ENCODE measurements at places on chromosomes 7 and 10.

GRCh38 chr10:10527861-10528562 is 489.7 kb upstream of the CELF2 start:
- DNase-seq, result no peak

GRCh38 chr10:131998845-131999681 is 17.3 kb upstream of the BNIP3 start:
- DNase-seq, result no peak

DNA sequence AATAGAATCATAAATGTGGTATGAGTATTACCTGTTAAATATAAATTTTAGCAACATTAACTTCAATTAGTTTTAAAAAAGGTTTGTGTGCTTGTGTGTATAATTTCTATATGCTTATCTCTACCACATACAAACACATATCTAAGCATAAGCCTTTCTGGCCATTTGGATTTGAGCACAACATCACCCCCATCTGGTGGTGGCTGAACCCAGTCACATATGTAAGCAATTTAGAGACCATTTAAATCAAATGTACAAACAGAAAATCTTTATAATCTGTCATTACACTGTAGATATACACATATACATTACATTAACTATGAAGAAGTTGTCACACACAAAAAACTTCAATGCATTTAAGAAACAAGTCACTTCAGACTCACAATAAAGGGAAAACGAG is 31.7 kb downstream of the GPR22 start:
- DNase-seq, result peak; percentile 39

GRCh38 chr7:52498366-52498765 is 537.1 kb upstream of the POM121L12 start:
- DNase-seq, result no peak

- no peak for DNase-seq
Measured at GRCh38 chr10:124912101-124912886, 29.6 kb upstream of the ZRANB1 start.

GRCh38 chr10:59582780-59583179 is 126.9 kb downstream of the SLC16A9 start:
- peak; percentile 18 for DNase-seq

- DNase-seq, result peak; percentile 47
Measured at GRCh38 chr10:97196223-97197029, 10.7 kb upstream of the SLIT1 start.

DNA sequence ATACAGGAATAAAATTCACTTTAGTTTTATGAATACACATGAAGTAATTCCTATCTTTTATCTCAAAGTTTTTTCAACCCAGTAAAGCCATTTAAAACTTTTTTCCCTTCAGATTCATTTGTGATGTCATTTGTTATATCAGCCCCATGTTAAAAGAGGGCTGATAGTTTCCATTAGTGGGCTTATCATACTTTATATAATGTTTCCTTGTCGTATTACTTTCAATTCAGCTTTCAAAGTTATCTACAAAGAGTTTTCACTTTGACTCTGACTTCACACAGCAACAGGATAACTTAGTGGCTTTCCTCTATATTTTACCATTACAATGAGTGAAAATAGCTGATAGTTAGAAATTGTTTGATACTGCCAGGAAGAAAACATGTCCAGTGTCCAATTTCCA is 484.8 kb downstream of the SUGCT start:
- DNase-seq, result no peak

DNA sequence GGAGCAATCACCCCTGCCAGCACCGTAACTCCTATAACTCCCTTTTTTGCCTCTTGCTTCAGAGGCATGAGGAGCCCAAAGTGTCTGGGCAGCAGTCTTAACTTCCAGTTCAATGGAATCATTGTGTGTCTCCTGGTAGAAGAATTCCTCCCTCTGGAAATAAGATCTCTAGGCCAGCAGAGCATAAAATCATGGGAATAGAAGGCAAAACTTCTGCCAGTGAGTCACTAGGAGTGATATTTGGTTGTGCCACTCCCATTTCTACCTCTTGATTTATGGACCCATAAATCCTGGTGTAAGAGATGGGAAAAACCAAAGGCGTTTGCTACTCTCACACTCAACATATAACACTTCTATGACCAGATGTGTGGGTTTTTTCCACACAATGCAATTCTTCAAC is 104.9 kb upstream of the FAM180A start:
- DNase-seq, result peak; percentile 56

DNA sequence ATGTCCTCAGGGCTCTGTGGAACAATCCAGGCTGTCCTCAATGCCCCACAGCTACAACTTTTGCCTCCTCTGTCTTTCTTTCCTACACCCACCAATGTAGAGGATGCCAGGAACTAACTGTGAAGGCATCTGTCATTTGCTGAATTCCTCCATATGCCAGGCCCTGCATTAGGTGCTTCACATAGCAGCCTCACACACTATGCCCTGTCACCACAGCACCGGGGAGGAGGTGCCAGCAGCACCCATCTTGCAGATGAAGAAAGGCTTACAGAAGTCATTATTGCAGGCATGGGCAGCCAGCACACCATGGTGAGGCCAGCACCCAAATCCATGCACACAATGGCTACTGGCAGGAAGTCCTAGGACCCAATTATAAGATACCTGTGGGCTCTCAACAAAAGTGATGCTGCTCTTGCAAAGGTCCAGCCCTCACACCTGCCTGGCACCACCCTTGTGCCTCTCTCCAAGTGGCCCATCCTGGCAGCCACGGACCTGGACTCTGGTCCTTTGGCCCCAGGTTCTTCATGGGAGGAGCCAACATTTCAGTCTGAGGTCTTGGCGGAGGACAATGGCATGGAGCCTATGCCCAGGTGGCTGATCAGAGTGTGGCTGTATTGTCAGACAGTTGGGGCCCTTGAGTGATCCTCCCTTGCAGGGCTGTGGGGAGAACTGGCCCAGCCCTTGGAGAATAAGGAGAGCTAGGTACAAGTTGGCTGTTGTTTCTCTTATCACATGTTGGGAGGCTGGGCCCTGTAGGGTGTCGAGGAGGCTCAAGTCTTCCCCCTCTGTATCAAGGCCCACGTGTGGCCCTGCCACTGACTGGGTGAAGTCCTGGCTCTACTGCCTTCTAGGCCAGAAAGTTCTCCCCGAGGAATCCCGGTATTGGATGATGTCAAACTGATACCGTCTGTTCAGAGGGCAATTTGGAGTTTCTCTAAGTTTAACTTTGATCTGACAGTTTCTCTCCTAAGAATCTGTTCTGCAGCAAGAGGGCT is 14.4 kb upstream of the MYL7 start:
- DNase-seq, result no peak

Data from fibroblast of skin of right biceps (primary cell).